ENCODE measurements at places on chromosomes 2 and 18.

DNA sequence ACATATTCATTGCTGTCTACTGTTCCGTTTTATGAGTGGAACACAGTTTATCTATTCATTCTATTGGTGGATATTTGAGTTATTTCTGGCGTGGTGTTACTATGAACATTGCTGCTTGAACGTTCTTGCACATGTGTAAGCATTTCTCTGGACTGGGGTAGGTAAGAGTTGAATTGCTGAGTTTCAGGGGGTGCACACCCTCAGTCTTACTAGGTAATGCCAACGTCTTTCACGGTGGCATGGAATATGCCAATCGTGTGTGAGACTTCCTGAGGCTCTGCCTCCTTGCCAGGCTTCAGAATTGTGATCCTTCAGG lies 56.4 kb upstream of the TXNDC2 start:
- DNase-seq, result no peak

GRCh38 chr2:203584784-203585183 lies 49.7 kb upstream of the RAPH1 start:
- no peak for DNase-seq

DNA sequence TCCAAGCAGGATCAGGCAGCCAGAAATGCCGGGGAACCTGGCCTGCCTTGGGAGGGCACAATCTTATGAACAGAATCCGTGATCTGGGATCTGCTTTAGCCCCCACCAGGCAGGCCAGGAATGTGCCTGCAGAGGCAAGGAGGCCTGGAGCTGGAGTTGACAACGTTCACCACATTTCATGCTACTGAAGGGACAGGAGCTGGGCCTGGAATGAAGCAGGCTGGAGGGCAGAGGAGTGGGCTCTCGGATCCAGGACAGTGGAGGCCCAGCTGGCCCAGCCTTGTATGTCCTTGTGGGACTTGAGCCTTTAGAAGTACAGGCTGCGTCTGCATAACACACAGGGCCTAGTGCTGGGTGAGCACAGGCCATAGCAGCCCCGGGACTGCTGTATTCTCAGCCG lies 91.8 kb downstream of the KLHL29 start:
- no peak for DNase-seq

DNA sequence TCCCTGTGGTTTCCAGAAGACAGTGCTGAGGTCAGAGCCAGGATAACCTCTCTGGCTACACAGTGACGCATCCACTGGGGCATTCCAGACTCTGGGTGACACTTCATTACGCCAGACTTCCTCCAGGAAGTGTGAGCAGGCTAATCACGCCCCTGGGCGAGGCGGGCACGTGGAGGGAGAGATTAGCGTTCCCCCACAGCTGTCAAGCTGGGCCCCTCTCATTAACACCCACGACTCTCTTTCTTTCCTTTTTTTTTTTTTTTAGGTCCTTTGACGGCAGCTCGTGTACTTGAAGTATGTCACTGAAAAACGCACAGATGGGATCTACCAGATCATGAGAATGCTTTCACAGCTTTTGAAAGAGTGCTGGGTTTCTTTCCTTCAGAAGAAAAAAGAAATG lies 274.6 kb downstream of the AFF3 start:
- DNase-seq, result no peak

- no peak for DNase-seq
These were observed 2.9 kb upstream of the PTPN4 start for GRCh38 chr2:119756837-119757236.

DNA sequence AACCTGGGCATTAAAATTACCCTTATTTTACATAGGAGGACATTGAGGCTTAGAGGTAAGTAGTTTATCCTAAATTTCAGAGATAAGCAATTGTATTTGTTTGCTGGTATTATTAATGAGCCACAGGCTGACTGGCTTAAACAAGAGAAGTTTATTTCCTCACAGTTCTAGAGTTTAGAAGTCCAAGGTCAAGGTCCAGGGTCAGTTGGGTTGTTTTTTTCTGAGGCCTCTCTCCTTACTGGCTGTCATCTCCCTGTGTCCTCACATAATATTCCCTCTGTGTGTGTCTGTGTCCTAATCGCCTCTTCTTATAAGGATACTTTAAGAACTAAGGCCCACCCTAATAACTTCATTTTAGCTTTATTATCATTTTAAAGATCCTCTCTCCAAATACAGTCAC lies 294.9 kb upstream of the ATP5MC3 start:
- no peak for DNase-seq

DNA sequence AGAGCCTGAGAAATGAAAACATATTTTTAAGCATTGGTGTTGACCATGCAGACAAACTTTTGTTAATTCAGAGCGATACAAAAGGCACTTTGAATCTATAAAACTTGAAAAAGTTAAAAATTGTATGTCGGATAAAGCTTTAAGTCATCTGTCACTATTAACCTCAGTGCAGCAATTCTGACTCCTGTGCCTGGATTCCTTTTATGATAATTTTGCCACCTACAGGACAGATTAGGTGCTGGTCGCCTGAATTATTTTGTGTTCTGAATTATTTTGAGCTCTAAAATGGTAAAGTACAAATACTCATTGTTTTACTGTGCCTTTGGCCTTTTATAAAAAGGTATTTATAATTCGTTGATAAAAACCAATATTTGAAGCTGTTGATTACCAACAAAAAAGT lies 19.4 kb upstream of the RNF138 start:
- no peak for DNase-seq

- DNase-seq, result no peak
These were observed 5.8 kb upstream of the HOXD1 start for GRCh38 chr2:176182671-176183070.

- DNase-seq, result no peak
These were observed 102.9 kb upstream of the SCN1A start for GRCh38 chr2:166230724-166231070.

- DNase-seq, result no peak
These were observed 147.3 kb downstream of the BCL11A start for GRCh38 chr2:60406192-60406591.

- no peak for DNase-seq
These were observed 11.9 kb upstream of the APCDD1 start for GRCh38 chr18:10442551-10442971.

- no peak for DNase-seq
These were observed 2.4 kb downstream of the KLF11 start for GRCh38 chr2:10045561-10046355.

- peak; percentile 43 for DNase-seq
These were observed 65.9 kb upstream of the CYTIP start for GRCh38 chr2:157509744-157510143.

- no peak for DNase-seq
These were observed 5.0 kb downstream of the NAB1 start for GRCh38 chr2:190653931-190654330.

GRCh38 chr2:263774-264492 lies at the start of gene SH3YL1:
TSS of gene SH3YL1 (minus strand) at chr2:264032. CDS start at chr2:263984, 48 bp downstream.
- DNase-seq, result no peak

DNA sequence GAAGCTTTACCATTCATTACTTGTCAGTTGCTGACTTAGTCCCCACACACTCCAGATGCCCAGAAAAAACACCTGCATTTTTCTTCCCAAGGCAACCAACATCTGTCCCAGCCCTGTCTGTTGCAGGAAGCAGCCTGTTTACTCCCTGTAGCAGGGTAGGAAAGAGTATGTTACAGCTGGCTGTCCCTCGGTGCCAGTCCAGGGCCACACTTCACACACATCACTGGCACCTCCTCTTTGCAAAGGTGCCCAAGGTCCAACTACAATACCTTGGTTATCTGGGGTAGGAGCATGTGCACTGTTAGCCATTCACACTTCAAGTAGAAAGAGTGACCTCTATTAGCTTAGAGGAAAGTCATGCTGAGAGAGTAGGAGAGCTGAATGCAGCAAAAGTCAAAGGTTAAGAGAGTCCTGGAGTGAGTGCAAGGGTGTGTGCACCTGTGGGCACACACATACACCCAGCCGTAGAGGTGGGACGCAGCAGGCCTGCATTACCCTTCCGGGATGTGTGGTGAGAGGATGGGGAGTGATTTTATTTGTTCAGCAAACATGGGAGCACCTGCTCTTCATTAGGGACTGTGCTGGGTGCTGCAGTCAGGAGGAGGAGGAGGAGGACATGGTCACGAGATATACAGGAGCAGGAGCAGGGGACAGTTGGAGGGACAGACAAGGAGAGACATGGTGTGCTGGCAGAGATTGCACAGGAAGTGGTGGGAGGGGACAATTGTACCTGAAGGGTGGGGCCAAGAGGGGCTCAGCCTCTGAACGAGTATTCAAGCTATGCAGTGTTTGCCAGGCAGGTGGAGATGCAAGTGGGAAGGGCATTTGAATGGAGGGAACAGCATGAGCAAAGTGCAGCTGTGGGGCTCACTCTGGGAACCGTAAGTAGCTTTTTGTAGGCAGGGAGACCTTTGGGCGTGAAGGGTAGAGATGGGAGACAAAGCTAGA lies 69.8 kb downstream of the TSN start:
- DNase-seq, result peak; percentile 66

DNA sequence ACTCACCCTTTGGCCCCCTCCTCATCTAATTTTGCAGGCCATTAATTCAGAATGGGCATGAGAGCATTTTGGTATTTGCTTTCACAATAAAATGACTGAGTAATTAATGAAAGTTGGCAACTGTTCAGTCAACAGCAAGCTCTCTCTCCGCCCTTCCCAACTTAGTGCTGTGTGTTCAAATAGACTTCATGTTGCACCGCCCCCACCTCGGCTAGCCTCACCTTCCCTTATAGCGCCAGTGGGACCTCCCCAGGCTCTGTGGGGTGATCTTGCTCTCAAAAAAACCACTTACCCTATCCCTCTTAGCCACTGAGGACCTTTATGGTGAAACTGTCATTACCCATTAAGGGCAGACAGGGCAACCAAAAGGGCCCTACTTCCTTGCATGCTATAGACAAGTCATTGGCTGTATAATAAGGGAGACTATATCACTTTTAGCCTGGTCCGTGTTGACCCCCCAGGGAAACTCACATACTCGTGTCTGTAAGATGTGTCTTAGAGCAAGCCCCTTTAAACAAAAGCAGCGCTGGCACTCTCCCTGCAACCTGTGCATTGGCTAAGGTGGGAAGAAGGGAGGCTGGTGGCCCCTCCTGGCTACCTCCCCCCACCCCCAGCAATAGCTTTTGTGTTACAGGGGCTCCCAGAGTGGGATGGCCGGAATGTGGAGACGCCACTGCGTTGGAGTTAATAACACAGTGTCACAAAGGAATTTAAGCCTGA lies 15.2 kb downstream of the EN1 start:
- no peak for DNase-seq

GRCh38 chr2:227576812-227577211 lies 21.9 kb upstream of the SCYGR2 start:
- no peak for DNase-seq

DNA sequence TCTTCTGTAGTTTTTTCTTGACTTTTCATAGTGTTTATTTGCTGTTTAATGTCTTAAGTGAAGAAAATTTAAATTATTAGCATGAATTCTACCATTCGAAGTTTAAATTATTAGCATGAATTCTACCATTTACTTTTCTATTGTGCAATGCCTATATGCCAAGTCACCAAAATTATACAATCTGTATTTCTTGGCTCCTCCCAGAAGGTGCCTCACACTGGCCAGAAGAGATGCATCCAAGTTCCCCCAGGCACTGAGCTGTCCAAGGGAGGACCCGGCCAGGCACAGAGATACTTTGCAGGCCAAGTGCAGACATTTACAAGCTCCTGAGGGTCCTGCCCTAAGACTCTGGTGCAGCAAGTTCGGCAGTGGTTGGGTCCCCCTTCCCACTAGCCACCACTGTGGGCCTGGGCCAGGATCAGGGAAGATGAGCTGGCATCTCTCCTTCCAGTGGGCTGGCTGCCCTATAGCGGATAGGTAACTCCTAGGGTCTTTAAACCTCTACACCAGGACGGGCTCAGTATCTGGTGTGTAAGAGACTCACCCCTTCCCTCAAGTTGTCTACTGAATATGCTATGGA lies 31.3 kb downstream of the TMEM247 start:
- DNase-seq, result no peak

DNA sequence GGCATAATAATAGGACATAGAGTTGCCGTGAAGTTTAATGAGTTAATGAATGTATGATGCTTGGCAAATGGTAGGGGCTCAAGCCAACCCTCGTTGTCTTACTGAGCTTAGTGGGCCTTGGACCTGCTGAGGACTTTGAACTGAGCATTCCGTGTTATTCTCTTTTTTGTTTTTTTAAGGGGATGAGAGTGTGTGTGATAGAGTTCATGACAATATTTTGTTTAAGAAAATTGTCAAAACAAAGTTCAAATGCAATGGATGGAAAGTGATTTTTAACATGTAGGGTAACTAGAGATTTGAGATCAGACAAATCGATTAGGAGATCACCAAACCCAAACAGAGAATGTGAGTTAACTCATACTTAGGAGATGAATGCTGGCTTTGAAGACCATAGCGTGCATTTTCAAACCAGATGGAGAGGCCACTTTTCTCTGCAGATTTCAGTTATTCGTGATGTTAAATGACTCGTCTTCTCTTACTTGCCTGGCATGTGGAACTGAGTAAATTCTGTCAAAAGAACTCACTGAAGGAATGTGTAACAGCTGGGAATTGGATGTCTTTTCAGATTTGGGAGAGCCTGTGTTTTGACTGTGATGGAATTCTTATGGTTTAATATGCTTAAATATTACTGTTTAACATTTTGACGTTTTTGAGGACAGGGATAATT lies 88.7 kb downstream of the NEDD4L start:
- DNase-seq, result no peak

GRCh38 chr2:168200930-168201583 lies 46.3 kb downstream of the STK39 start:
- no peak for DNase-seq

GRCh38 chr2:68235090-68235489 lies 17.2 kb downstream of the PPP3R1 start:
- DNase-seq, result no peak

DNA sequence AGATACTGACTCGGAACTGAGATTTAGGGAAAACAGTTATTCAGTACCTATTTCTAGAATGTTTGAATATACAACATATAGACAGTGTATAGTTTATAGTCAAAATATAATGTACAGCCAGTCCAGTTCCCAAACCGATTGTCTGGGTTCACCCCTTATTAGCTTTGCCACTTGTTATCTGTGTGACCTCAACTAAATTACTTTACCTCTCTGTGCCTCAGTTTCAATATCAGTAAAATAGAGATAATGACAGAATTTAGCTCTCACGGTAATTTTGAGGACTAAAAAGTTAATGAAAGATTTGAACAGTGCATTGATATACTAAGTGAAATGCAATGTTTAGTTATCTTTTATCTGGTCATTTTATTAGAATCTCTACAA lies 750 bp upstream of the RIOK3 start:
- DNase-seq, result no peak

DNA sequence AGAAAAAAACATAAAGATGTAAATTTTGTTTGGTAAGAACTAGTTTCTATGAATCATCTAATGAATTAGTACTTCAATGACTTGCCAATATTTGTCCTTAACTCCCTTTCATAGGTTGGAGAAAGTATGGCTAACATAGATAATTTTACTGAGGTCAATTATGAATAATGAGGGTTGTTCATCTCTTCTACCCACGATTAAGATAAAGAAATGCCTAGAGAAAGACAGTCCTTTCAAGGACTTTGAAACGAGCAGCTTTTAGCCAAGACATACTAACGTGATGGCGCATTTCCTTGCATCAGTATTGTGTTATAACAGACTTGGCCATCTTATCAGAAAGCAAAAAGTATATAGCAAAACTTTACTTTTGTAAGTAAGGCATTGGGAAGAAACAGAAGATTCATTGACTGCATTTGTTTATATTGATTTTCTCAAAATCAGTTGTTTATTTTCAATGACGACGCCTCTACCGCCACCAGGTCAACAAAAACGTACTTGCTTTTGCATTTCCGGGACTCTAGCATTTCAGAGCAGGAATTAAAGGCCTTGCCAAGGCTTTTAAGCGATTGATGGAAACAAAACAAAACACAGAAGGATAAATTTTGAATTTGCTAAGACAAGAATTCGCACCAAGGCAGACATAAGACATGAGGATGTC lies 961 bp downstream of the RBM43 start:
- no peak for DNase-seq

Data from NCI-H1092 treated with DMSO at 0.1 percent for 48 hours (cell line).